ENCODE measurements at places on chromosomes 3 and 15.

GRCh38 chr3:67876261-67876660 lies 221.8 kb upstream of the SUCLG2 start:
- DNase-seq: no peak

- DNase-seq: no peak
These were observed 5.8 kb upstream of the GNAI2 start for GRCh38 chr3:50230104-50230793.

GRCh38 chr3:99549957-99550603 lies 88.3 kb upstream of the COL8A1 start:
- DNase-seq: no peak

DNA sequence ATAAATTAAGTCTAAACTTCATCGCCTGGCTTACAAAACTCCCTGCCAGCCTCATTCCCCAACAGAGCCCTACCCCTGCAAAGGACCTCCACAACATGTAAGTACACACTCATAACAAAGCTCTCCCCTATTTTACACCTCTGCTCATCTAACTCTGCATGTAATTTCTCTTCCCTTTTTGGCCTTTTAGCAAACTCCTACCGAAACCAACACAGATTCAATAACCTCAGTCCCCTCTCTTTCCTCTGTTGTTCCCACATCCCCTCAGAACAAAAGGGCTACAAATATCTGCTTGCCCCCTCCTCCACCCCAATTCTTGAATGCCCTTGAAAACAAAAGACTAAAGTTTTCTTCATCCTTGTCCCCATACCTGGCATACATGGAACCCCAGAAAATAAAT lies 662 bp downstream of the UBL7 start:
- no peak for DNase-seq

DNA sequence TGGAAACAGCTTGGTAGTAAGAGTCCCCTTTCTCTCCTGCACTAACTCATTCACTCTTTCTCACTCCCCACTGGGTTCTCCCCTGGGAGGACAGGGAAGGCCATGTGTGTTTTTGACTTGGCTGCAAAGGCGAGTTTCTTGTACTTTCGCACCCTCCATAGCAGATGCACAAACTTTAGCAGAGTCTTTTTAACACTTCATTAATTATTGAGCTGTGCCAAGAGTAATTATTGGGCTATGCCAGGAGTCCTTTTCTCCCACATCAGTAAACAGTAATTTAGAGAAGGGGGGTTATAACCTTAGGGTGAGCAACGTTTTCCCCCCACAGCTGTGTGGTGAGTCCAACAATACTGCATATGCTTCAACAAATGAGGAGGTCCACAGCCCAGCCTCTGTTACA lies 224.4 kb upstream of the ATP11B start:
- DNase-seq: peak; percentile 82

DNA sequence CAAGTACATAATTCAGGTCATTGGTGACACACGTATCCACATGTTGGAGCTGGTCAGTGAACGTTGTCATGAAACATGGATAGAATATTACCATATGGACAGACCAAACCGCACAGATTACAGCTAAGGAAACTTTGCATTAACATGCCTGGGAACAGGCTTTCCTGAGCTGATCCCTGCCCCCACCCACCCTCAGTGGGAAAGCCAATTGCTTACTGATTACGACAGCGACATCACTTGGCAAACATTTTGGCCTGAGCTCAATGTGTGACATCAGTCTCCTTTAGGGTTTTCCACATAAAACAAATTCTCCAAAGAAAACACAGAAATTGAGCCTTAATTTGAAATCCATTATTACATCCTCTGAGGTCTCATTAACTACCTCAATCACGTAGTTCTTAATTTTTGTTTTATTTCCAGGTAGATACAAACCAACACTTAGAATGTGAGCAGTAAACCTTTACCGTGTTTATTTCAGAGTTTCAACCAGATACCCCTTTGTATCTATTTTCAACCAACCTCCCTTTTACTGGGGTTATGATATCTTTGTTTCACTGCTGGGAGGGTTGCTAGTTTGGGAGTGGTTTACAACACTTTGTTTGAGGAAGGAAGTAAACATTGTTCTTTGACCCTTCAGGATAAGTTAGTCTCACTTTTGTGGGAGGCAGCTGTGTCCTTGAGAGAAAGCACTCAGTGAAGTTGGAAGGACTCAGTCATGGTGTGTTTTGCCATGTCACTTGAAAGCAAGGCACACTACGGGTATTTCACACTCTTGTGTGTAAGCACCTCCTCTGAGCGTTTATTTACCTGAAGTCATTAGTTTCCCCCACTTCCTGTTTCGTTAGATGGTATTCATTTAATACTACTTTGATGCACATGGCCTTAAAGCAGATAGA lies 103.1 kb downstream of the CMSS1 start:
- peak; percentile 41 for DNase-seq

DNA sequence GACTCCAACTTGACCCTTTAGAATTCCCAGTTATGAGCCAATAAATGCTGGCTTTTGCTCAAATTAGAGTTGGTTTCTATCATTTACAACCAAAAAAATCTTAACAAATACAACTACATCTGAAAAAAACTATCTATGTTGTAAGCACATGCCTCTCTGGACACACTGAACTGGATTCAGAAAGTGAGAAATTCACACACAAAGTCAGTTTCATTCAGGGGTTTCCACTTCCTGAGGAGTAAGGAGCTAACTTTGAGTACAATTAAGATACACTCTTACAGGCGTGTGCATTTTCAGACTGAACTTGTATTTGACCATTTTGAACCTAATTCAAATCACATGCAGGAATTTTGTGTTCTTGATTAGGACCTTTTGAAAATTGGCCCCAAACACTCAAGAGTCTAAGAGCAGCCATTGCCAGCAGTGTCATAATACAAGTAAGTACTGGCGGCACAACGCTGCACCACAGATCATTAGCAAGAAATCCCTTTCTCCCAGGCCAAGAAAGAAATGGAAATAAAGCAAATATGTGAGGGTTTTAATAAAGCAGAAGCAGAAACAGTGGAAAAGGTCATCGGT lies 31.2 kb downstream of the LINS1 start:
- DNase-seq: no peak

GRCh38 chr3:133821767-133822638 lies 16.4 kb downstream of the SRPRB start:
- DNase-seq: no peak

DNA sequence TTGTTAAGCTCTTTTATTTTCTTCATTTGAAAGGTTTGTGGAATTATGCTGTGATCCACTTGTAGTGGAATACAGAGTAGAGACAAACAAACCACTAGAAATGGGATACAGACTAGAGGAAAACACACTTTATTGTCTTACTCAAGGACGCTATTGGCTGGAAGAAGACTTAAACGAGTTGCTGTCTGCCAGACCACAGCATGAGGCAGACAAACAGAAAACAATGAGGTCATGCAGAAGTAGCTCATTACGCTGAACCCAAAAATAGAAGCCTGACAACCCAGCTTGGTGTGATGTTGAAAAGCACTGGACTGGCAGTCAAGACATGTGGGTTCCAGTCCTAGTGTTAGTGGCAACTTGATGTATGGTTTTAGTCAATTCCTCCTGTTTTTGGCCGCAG lies 62.4 kb upstream of the P3H2 start:
- peak; percentile 14 for DNase-seq

DNA sequence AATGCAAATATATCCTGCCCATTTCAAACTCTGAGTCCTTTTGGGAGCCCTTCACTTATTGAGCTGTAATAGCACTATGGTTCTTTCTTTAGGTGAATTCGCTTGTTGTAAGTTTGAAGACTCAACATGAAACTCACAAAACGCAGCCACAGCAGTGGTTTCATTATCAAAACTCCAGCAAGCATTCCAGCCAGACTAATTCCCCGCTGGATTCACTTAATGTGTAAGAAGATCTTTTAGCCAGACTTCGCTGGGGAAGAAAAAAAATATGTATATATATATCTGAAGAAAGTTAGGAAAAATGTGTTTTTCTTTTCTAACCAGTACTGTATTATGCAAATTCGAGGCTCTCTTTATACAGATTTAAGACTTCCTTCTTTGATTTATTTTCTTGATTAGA lies 241.1 kb downstream of the WNT5A start:
- no peak for DNase-seq

DNA sequence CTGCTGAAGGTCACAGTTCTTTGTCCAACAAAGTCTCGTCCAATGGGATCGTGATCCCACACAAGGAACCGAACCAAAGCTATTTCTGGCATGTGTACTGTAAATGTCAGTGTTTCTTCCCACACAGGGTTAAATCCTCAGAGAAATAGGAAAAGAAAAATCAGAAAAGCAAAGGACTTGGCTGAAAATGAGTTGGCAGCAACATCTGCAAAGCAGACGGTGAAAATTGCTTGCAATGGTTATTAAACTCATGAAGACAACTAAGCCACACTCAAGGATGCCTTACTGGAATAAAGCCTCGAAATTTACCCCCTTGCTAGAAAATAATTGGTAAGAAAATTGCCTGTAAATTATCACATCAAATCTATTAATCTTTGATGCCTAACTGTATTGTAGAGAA lies 195.2 kb upstream of the STRIT1 start:
- no peak for DNase-seq

DNA sequence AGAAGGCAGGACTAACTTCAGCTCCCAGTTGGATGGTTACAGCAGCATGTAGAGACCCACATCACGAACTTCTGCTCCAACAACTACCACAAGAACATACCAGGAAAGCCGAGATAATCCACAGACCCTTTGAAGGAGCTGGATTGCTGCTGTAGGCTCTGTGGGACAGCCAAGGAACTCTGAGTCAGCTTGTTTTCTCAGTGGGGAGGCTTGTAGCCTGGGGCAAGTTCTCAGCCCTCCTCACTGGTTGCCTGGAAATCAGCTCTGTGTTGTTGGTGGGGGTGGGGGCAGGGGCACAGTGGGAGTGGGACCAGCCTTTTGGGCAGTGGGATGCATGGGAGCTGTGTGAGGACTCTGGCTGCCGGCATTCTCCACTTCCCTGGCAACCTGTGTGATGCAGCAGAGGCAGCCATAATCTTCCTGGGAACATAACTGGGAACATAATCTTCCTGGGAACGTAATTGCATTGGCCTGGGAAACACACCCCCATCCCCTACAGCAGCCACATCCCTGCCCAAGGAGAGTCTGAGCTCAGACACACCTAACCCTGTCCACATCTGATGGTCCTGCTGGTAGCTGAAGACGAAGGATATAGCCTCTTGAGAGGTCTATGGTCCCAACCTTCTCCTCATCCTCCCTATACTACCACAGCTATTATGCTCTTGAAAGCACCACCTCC lies 153.1 kb downstream of the PEAK1 start:
- DNase-seq: no peak

- DNase-seq: no peak
These were observed 147.2 kb upstream of the WNT5A start for GRCh38 chr3:55634345-55634744.

- DNase-seq: no peak
These were observed 1.0 kb downstream of the SPTBN5 start for GRCh38 chr15:41892621-41893421.

- DNase-seq: no peak
These were observed 54.4 kb downstream of the EIF3J start for GRCh38 chr15:44591326-44591725.

- no peak for DNase-seq
These were observed 23.0 kb downstream of the NMNAT3 start for GRCh38 chr3:139654637-139655365.

DNA sequence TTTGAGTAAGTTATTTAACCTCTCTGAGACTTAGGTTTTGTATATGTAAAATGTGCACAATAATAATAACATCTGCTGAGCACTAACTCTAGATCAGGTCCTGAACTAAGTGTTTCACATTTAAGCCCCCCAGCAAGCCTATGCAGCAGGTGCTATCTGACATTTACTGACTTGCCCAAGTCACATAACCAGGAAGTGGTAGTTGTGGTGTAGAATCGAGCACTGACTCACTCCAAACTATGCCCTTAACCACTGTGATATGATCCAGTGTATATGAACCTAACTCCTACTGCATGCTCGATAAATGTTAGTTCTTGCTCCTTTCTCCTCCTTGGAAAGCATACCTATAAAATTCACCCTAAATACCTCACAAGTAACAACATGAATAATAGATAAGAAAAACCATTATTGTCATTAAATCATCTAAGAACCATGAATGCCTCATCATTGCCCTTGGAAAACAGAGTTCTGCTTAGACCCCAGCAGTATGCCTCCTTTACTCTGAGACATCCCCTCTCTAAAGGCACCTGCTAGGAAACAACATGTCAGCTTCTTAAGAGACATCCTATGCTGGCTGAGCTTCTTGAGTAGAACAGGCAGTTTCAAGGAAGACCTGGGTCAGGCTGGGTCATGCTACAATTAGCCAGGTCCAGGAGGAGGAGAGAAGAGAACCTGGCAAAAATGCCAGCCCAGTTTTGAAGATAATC lies 3.0 kb upstream of the SHC4 start:
- DNase-seq: no peak

DNA sequence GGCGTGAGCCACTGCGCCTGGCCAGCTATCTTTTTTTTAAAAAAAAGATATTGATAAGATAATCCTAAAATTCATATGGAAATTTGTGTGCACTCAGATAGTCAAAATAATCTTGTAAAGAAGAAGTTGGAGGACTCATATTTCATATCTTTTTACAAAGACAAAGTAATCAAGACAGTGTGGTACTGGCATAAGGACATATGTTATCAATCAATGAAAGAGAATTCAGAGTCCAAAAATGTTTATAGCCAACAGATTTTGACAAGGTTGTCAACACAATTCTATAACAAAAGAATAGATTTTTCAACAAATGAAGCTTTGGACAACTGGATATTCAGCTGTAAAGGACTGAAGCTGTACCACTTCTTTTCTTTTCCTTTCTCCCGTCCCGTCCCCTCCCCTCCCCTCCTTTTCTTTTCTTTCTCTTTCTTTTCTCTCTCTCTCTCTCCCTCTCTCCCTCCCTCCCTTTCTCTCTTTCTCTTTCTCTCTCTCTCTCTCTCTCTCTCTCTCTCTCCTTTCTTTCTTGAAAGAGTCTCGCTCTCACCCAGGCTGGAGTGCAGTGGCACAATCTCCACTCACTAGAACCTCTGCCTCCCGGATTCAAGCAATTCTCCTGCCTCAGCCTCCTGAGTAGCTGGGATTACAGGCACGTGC lies 126.8 kb downstream of the GSK3B start:
- DNase-seq: no peak

DNA sequence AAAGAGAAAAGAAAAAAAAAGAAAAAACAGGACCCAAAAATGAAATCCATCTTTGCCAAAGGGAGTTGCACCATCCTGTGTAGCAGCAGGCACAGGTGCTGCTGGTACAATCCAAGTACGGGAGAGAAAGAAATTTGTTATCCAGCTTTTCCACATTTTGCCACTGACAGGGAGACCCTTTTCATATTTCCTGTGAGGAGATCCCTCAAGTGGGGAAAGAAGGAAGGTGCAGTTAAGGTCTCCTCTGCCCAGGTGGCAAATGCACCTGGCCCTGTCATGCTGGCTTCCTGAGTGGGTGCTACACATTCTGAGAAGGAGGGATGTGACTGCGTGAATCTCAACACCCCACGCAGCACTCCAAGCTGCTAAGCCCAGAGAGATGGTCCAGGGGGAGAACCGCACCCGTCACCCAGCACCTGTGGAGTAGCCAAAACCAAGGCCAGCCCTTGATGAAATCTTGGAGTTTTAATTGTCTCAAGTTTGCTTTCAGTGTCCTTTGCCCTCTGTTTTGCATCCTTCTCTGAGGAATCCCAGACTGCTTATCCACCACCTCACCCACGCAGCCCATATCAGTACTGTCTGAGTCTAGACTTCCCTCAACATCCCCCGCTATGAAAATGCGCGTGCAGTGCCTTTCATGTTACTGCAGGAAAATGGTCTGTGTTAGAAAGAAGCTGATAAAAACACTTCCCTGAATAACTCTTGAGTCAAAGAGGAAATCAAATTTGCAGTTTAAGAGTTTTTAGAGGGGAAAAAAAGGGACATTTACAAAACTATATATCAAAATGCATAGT lies 141.9 kb upstream of the THBS1 start:
- no peak for DNase-seq

Data from NCI-H446 treated with DMSO at 0.1 percent for 48 hours (cell line).